ENCODE measurements at places on chromosomes 6 and 20. TPM values are rescaled to one million over a fixed set of nuclear protein-coding genes. Genes with fewer than 3 reads are reported as not detected.

Gene OR2H2
- total RNA-seq, result not detected

Gene NFATC2
- 10.5 TPM for total RNA-seq

Gene TCP11
- 0.50 TPM for total RNA-seq

Gene ARFGEF2
- total RNA-seq, result 36.9 TPM

Gene ASIP
- total RNA-seq, result not detected

- no peaks in the 10 kb centered on the region for H3K36me3 ChIP-seq
- H3K4me3 ChIP-seq, result no peak overlapping the region
- H3K27ac ChIP-seq, result no peak overlapping the region
- no peaks in the 10 kb centered on the region for H3K27me3 ChIP-seq
These were observed 27.9 kb downstream of the EPM2A start for GRCh38 chr6:145707397-145707796.

DNA sequence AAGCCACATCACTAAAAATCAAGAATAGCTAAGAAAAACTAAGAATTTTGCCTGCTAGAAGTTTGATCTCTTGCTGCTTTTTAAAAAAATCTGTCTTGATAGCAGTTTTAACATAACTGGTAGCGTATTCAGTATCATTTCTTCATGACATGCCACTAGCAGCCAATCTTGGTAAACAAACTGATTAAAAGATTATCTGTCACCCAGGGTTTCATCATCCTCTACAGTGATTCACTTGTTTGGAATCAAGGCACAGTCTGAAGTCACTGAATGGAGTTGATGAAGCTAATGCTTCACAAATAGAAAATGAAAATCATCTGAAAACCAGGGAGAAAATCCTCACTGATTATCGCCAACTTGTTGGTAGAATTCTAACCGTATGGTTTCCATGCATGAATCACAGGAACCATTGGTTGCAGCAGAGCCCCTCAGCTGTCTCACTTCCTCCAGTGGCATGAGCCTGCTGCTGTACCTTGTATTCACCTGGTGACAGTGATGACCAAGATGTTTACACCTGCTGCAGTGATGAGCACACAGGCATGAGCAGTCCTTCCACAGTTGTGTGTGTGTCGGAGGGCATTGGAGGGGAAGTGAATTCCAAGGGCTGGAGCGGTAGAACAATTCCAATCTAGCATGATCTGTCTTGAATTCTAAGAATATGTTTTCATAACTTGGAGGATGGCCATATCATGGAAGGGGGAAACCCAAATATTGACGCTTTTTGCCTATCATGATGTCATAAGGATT lies 275.0 kb downstream of the KHDC1L start:
- peaks cover 4% of the 10 kb centered on the region for H3K4me1 ChIP-seq
- H3K27me3 ChIP-seq, result no peaks in the 10 kb centered on the region
- H3K27ac ChIP-seq, result no peak overlapping the region
- no peaks in the 10 kb centered on the region for H3K36me3 ChIP-seq
- H3K4me3 ChIP-seq, result no peak overlapping the region

DNA sequence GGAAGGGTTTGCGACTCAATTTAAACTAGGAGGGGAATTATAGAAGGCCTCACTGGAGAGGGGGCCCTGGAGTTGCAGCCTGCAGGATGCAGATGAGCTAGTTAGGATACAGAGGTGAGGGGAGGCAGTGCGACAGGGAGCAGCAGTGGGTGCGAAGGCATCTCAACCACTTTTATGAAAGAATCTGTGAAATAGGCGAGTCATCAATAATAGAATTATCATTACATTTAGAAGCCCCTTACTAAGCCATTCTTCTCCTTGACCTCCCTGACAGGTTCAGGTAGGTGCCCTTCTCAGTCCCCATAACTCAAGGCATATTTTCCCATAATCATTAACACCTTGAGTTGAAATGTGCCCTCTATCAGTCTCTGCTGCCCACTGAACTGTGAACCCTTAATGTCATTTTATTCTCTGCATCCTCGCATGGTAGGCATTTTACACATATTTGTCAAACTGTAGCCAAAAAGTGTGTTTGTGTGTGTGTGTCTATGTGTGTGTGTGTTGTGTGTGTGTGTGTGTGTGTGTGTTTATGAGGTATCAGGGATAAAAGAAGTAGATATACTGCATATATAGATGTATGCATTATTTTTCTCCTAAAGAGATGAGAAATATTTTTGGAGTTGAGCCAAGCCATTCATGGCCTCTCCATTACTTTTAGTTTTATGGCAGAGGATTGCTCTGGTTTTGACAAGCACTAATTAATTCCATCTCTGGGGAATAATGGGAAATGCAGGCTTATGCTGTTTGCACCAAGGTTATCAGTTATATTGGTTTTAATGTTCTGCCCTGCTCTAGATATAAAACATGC lies 898.8 kb downstream of the KIF16B start:
- H3K4me1 ChIP-seq, result peaks cover 26% of the 10 kb centered on the region
- no peak overlapping the region for H3K27ac ChIP-seq
- H3K27me3 ChIP-seq, result no peaks in the 10 kb centered on the region
- peak; percentile 22 for DNase-seq
- H3K4me3 ChIP-seq, result no peak overlapping the region

- no peak overlapping the region for H3K27ac ChIP-seq
- no peaks in the 10 kb centered on the region for H3K4me1 ChIP-seq
These were observed 471.4 kb downstream of the ADGRB3 start for GRCh38 chr6:69106511-69106910.

GRCh38 chr20:59318803-59319202 lies 18.4 kb downstream of the EDN3 start:
- DNase-seq, result no peak
- no peak overlapping the region for H3K27ac ChIP-seq
- no peaks in the 10 kb centered on the region for H3K36me3 ChIP-seq
- H3K4me3 ChIP-seq, result no peak overlapping the region

DNA sequence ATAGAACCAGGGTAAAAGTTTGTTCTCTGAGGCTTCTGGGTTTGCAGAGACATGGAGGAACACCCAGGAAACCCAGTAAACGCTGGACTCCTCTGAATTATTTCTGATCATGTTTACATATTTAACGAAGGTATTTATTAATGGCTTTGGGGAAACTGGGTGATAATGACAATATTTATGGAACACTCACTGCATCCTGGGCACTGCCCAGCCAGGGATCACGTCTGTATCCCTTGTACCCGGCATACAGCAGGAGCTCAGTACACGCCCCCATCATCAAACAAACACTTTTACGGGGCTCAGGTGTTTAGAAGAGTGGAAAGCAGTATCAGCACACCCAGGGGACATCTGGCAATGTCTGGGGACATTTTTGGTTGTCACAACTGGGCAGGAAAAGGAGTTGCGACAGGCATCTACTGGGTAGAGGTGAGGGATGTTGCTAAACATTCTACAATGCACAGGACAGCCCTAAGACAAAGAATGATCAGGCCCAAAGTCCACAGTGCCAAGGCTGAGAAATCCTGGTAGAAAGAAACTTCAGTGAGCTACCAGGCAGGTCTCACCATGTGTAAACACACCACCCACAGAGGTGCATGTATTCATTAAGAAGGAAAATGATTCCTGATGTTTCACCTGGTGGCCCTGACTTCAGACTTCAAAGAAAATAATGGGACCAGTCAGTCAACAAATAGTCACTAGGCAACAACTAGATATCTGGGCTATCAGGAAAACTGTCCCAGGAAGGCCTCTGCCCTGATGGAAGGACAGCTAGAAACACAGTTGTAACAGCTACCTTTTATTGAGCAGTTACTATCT lies 35.3 kb downstream of the ZMYND8 start:
- peak overlapping the region; percentile 99 for H3K27ac ChIP-seq
- DNase-seq, result no peak
- H3K27me3 ChIP-seq, result no peaks in the 10 kb centered on the region
- H3K36me3 ChIP-seq, result no peaks in the 10 kb centered on the region
- H3K4me1 ChIP-seq, result peaks cover 60% of the 10 kb centered on the region
- H3K4me3 ChIP-seq, result no peak overlapping the region

DNA sequence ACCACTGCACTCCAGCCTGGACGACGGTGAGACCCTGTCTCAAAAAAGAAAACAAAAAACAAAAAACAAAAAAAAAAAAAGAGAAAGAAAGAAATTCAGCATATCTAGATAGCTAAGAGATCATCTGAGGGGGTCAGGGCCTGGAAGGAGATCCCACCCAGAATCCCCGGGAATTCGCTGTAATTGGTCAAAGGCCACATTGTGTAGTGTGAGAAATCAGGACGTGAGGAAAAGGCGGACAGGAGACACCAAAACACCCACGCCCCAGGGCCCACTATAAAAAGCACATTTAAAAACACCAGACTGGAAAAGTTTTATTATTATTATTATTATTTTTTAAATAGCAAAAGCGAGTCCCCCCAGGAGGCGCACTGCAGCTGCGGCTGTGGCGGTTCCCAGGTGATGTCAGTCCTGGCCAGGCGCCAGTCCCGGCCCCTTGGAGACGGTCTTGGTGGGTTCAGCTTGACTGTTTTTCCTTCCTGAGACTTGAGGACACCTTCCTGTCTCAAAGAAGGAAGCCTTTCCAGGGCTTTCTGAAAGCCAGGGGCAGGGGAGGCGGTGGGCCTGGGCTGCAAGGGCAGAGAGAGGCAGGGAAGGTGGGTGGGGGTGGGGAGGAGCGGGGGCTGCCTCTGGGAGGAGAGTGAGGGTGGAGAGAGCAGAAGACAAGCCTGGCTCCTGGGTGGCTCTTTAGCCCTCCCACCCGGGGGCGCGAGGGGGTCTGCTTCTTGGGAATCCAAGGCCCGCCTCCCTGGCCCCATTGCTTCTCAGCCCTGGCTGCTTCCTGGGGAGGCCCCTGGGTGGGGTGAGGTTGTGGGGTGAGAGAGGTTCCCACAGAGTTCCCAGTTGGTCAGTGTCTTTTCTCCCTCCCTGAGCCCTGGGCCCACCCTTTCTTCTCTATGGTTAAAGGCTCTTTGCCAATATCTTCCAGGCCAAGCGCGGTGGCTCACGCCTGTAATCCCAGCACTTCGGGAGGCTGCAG lies 14.5 kb downstream of the TCF15 start:
- no peaks in the 10 kb centered on the region for H3K36me3 ChIP-seq
- no peak overlapping the region for H3K27ac ChIP-seq
- H3K27me3 ChIP-seq, result no peaks in the 10 kb centered on the region
- peak; percentile 54 for DNase-seq
- H3K4me3 ChIP-seq, result no peak overlapping the region

GRCh38 chr6:160355001-160355400 lies 6.8 kb downstream of the SLC22A3 start:
- H3K27ac ChIP-seq, result no peak overlapping the region
- H3K4me1 ChIP-seq, result no peaks in the 10 kb centered on the region
- H3K27me3 ChIP-seq, result peaks cover 6% of the 10 kb centered on the region
- no peak overlapping the region for H3K4me3 ChIP-seq
- DNase-seq, result no peak
- H3K36me3 ChIP-seq, result no peaks in the 10 kb centered on the region

DNA sequence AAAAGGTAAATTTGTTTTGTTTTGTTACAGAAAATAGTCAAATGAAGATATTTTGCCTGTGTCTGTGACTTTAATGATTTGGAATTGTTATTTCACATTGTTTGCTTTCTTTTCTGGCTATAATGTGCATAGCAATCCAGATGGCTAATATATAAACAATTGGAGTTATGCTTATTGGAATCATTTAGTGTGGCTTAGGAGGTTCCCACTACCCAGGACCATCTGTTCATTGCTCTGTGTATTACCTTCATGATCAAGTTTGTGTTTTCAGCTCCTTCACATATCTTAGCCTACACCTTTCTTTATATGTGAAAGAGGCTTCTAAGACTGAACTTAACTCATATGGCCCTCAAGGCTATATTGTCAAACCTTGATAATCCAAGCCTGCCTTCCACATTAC lies 232.9 kb downstream of the BCKDHB start:
- H3K27ac ChIP-seq, result no peak overlapping the region
- H3K4me1 ChIP-seq, result no peaks in the 10 kb centered on the region
- no peak for DNase-seq
- H3K4me3 ChIP-seq, result no peak overlapping the region
- no peaks in the 10 kb centered on the region for H3K27me3 ChIP-seq

- no peak for DNase-seq
- no peaks in the 10 kb centered on the region for H3K36me3 ChIP-seq
- H3K4me3 ChIP-seq, result no peak overlapping the region
- no peaks in the 10 kb centered on the region for H3K4me1 ChIP-seq
These were observed 34.4 kb upstream of the CDH22 start for GRCh38 chr20:46342451-46343347.

DNA sequence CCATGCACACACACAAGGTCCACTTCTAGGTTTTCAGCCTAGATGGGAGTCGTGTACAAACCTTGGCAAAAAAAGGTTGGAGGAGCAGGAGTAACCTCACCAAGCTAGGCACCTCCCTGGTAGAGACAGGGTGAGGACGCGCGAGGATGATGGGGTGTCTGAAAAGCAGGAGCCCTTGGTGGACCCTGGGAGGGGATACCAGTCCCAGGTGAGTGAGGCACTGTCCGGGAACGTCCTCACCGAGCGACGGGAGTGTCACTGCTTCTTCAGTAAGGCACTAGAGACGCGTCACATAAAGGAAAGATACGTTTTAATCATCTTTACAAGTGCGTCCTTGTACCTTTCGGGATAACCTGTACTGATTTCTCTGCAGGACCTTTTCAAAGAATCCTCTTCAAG lies 29.4 kb upstream of the ZBP1 start:
- H3K36me3 ChIP-seq, result no peaks in the 10 kb centered on the region
- H3K27ac ChIP-seq, result no peak overlapping the region
- no peaks in the 10 kb centered on the region for H3K27me3 ChIP-seq
- DNase-seq, result no peak
- no peak overlapping the region for H3K4me3 ChIP-seq
- no peaks in the 10 kb centered on the region for H3K4me1 ChIP-seq

DNA sequence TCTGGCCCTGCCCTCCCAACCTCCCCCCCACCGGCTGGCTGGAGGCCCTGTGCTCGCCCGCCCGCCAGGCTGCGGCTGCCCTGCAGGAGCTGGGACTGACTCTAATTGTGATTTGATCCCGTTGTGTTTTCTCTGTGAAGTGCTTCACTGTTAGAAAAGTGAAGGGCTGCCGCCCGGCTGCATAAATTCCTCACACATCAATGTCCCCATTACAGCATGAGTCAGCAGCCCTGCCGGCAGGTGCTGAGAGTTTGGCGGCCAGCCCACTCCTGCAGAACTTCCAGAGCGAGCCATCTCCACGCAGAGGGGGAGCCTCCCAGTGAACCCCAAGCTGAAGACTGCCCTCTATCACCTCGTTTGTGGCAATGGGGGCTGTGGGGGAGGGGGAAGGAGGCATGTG lies 137.9 kb downstream of the DLL1 start:
- DNase-seq, result peak; percentile 76
- H3K4me1 ChIP-seq, result no peaks in the 10 kb centered on the region
- H3K27me3 ChIP-seq, result no peaks in the 10 kb centered on the region
- no peaks in the 10 kb centered on the region for H3K36me3 ChIP-seq

GRCh38 chr6:160051390-160051789 lies 70.2 kb upstream of the SLC22A1 start:
- H3K27ac ChIP-seq, result no peak overlapping the region
- H3K27me3 ChIP-seq, result no peaks in the 10 kb centered on the region
- no peak for DNase-seq
